ENCODE measurements at places on chromosomes 2 and 18. TPM values are rescaled to one million over a fixed set of nuclear protein-coding genes. Genes with fewer than 3 reads are reported as not detected.

DNA sequence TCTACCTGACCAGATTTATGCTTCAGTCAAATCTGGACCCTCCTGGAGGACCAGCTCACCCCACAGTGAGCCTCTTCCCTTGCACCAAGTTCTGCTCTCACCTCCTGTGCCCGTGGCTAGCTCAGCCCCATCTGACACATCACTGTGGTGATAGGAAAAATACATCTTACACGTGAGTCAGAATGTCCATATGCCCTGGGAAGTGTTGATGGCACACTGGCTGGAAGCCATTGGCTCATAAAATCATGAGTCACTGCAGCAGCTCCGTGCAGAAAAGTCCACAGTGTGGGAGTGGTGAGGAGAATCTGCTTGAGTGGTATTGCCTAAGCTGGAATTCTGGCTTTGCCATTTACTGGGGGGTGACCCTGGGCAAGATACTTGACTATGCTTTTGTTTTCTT, 42.6 kb upstream of the RAPGEF4 start:
- DNase-seq = peak; percentile 32

DNA sequence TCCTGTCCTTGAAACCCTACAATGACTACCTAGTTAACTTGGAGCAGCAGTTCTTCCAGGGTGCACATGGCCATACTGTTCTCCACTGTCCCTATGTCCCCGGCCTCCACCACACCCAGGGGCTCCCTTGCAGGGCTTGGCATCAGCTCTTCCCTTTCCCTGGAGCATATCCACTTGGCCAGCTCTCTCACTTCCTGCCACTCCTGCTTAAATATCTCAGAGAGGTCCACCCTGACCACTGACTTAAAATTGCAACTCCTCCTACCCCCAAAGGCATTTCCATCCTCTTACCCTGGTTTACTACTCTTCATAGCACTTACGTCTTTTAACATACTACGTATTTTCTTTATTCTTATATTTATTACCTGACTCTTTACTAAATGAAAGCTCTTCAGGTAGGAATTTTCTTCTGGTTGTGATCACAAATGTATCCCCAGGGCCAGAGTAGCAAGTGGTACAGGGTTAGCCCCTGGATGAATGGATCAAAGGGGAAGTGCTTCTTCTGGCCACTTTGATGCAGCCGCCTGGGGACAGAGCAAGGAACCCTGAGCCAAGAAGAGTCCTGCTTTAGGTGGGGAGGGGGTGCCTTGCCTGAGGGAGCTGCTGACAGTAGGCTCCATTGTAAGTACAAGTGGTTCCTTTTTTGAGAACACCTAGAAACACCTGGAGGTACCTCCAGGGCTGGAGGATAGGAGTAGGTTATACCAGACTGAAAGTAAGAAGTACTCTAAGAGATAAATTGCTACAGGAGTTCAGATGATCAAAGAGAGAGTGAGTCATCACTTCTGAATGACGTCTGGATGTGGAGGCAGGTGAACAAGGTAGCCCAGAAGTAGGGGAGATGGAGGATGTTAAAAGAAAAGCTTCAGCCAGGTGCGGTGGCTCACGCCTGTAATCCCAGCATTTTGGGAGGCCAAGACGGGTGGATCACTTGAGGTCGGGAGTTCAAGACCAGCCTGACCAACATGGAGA, 82.2 kb downstream of the SOCS6 start:
- DNase-seq = no peak

GRCh38 chr18:74994502-74995418, 214.2 kb downstream of the PTGR3 start:
- no peak for DNase-seq

DNA sequence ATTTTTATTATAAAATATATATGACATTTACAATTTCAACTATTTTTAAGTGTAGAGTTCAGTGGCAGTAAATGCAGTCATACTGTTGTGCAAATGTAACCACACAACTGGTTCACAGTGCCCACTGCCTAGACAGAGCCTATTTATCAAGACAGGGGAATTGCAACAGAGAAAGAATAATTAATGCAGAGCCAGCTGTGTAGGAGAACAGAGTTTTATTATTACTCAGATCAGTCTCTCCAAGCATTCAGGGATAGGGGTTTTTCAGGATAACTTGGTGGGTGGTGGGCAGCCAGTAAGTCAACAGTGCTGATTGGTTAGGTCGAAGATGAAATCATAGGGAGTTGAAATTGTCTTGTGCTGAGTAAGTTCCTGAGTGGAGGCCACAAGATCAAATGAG, 200.3 kb downstream of the NYAP2 start:
- DNase-seq = no peak

GRCh38 chr2:13696601-13697000, 935.9 kb upstream of the LRATD1 start:
- DNase-seq = no peak

GRCh38 chr2:157185476-157186227, 71.9 kb upstream of the GALNT5 start:
- no peak for DNase-seq

The KCNG2 gene
- total RNA-seq = not detected

The BCL11A gene
- 21.3 TPM for total RNA-seq

- DNase-seq = no peak
These were observed 137.8 kb upstream of the RND3 start for GRCh38 chr2:150625303-150625702.

DNA sequence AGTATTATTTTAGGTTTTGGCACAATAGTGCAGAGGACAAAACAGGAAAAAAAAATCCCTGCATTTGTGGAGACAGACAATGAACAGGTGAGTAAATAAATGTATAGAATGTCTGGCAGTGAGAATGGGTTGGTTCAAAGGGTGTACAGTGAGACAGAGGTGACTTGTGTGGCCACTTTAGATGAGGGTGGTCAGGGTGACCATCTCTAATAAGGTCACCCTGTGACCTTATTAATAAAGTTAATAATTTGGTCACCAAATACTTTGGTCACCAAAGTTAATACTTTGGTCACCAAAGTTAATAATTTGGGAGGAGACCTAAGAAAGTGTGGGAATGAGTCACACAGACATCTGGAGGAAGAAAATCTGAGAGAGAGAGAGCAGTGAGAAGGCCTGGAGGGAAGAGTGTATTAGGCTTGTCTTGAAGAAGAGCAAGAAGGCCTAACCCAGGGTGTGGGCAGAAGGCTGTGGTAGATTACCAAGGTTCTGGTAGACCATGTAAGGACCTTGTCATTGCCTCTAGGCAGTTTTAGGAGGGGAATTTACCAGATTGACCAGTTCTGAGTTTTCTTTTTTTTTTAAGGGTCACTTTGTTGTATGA, 1368.4 kb upstream of the CELF4 start:
- DNase-seq = no peak

The NEB gene
- total RNA-seq = 140 TPM

DNA sequence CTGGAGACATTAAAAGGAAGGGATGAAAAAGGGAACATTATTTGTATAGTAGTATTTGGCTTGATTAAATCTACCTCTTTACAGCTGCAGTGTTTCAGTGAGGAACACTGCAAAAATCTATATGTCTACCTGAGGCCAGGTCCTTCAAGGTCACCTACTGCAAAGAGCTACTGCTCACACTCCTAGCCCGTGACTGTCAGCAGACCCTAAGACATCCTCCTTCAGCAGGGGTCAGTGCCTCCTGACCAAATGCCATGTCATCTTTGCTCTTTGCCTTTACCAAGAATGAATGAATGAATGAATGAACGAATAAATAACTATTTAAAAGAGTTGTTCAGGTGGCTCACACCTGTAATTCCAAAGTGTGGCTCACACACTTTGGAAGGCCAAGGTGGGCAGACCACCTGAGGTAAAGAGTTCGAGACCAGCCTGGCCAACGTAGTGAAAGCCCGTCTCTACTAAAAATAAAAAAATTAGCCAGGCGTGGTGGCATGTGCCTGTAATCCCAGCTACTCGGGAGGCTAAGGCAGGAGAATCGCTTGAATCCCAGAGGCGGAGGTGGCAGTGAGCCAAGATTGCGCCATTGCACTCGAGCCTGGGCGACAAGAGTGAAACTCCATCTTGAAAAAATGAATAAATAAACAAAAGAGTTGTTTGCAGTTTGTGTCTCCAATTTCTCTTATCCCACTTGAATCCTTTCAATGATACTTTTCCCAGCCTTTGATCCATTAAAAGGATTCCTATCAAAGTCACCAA, 84.3 kb upstream of the GRB14 start:
- DNase-seq = no peak

DNA sequence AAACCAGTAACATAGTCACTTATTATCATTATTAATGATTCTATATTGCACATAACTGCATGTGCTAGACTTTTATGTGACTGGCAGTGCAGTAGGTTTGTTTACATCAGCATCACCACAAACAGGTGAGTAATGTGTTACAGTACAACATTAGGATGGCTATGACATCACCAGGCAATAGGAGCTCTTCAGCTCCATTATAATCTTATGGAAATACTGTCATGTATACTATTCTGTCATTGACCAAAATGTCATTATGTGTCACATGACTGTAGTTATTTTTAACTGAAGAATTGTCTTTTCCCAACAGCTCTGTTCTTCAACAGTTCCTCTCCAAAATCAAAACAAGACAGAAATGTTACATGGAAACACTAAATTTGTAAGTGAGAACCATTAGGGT, 96.3 kb downstream of the C18orf54 start:
- DNase-seq = no peak

DNA sequence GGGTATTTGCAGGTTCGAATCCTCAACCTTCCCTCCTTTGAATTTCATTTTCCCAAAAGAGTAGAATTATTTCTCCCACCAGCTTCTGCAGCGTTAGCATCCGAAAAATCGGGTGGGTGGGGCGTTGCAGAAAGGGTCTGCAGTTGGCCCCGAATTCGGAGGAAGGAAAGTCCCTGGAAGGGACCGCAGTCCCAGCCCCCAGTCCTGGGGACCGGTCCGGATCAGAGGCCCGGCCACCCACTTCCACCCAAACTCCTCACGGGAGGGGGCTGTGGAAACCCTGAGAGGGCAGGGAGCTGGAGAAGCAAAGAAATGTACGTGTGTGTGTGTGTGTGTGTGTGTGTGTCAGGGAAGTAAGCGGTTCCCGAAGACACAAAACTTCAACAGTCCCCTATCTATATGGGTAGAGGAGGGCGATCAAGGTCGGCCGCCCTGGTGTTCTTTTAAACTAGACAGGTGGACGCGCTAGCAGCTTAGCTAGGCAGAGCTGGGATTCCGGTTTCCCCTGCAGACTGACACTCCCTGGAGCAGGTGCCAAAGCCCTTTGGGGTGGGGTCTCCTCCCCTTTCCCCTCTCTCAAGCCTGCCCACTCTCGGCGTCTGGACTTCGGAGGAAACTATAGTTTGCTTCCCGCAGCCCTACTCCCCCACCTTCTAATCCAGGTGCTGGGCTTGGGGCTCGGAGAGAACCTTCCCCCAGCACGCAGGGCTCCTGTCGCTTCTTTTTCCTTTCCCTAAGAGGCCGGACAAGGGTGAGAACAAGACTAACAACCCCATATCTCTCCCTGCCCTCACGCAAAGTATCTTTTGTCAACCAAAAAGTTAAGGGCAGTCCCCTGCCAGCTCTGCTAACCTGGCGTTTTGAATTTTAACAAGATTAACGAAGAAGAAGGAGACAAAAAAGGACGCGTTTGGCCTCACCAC, 4.8 kb upstream of the ONECUT2 start:
- DNase-seq = no peak

DNA sequence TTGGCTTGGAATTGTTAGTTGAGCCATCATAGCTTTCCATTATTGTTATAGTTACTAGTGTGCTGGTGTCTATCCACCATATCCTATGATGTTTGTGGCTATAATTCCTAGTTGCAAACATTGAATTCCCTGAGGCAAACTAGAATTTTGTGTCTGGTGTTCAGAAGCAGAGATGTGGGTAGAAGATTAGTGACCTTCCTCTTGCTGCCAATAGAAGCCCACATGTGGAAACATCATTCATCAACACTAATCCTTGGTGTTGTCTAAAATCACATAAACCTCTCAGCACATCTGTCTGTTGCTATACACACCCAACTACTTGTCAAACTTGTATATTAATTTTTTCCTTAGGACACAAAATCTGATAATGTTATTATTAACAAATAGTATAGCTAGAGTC, 374.1 kb downstream of the TGIF1 start:
- DNase-seq = no peak

- DNase-seq = no peak
These were observed 250.5 kb downstream of the HDAC4 start for GRCh38 chr2:239150125-239151011.

DNA sequence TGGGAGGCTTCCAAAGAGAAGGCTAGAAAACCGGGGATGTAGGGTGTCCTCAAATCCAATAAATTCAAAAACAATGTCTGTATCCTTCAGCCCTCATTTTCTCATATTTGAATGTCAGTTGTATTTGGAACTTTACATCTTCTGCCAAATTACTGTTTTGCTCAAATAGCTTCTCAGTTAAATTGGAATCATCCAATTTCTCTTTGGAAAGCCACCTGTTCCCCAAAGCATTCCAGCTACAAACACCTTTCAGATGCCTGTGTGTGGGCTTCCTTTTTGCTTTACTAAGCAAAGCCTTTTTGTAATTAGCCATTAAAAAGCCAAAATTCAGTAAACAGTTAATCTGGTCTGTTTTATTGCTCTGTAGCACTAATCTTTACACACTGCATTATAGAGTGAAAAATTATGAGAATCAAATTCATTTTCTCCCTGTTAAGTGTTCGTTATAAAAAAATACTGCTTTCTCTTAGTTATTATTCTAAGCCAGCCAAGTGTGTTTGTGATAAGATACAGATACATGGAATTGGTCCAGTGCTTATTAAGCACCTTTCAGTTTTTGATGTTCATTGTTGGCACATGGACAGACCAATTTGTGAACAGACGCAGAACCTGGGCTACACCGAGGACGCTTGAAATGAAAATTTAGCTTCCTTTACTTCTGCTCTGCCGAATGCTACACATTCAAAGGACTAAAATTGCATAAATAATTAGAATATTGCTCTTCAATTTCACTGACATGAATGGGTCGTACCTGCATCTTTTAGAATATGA, 151.6 kb downstream of the RTN4 start:
- no peak for DNase-seq

The HOXD12 gene
- not detected for total RNA-seq

The NEU2 gene
- not detected for total RNA-seq

The IL36RN gene
- not detected for total RNA-seq

GRCh38 chr2:100413571-100413970, 3.9 kb downstream of the CHST10 start:
- DNase-seq = no peak

DNA sequence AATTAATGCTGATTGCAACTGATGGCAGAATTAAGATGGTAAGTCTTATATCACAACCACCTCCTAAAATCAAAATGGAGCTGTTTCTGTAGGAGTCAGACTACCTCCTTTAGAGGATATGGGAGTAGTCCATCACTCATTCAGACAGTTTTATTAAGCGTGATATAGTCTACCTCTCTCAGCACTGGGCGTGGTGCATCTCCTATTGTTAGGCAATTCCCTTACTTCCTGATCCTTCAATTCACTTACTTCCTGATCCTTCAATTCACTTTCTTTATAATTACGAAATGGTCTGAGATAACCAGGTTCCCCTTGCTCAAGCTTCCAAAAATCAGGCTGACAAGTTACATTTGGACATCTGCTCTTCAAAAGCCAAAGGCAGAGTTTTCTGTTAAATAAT, 31.9 kb downstream of the ATP8B1 start:
- peak; percentile 40 for DNase-seq

DNA sequence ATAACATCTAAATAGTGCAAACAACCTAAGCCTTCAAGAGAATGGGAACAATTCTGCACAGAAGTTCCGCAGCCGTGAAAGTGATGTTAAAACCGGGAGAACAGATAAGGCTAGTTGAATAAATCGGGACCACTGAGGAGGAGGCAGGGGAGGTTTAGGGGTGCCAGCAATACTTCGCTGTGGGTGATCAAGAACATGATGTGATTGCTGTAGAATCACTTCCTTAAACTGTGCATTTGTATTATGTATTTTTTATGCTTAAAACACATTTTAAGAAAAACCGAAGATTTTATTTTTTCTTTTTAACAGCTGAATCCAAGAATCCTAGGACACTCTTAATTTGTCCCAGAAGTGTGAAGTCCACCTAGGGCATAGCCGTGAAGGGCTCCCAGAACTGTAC, 33.6 kb downstream of the TTC32 start:
- no peak for DNase-seq
